Stimulated activated CD8-positive, alpha-beta memory T cell treated with anti-CD3 and anti-CD28 coated beads, Interleukin-15, amount 100 ng/mL, for 48 hours (primary cell): ENCODE measurements at places on chromosomes 16 and 17.

DNA sequence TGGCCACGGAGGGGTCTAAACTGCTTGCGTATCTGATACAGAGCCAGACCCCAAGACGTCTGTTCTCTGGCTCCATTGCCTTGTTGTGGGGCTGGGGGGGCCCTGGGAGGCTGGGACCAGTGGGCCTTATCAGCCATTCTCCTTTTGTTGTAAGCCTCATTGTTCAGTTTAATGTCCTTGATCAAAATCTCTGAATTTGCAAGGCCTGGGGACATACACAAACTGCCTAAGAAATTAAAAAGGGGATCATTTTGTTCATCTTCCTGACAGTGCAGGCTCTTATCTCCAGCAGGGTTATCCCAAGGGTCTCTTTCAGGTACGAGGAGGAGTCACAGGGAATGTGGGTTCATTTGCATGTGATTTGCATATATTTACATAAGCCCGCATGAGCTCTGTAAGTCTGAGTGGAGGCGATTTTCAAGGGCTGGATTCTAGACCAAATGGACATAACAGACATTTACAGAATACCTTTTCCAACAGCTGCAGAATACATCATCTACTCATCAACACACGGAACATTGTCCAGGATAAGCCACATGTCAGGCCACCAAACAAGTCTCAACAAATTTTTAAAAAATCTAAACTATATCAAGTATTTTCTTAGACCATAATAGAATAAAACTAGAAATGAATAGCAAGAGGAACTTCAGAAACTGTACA is 269.8 kb downstream of the RBFOX1 start:
- DNase-seq = no peak

DNA sequence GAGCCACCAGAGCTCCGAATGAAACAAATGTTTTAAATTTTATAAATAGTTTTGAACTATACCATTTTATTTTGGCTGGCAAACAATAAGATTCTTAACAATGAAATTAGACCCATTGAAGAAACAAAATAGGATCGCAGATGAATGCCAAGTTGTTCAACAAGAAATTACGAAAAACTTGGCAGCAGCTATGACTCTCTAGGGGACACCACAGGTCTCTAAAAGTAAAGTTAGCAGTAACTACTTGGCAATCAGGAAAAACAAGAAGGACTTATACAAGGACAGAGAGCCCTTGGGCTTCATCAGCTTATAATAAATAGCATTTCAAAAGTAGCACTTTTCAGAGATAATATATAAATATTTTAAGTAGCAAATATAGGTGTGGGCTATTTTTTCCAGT is 603.8 kb upstream of the PSMD7 start:
- no peak for DNase-seq

- DNase-seq = no peak
Observed at GRCh38 chr16:65697521-65697920, 575.7 kb upstream of the CDH11 start.

DNA sequence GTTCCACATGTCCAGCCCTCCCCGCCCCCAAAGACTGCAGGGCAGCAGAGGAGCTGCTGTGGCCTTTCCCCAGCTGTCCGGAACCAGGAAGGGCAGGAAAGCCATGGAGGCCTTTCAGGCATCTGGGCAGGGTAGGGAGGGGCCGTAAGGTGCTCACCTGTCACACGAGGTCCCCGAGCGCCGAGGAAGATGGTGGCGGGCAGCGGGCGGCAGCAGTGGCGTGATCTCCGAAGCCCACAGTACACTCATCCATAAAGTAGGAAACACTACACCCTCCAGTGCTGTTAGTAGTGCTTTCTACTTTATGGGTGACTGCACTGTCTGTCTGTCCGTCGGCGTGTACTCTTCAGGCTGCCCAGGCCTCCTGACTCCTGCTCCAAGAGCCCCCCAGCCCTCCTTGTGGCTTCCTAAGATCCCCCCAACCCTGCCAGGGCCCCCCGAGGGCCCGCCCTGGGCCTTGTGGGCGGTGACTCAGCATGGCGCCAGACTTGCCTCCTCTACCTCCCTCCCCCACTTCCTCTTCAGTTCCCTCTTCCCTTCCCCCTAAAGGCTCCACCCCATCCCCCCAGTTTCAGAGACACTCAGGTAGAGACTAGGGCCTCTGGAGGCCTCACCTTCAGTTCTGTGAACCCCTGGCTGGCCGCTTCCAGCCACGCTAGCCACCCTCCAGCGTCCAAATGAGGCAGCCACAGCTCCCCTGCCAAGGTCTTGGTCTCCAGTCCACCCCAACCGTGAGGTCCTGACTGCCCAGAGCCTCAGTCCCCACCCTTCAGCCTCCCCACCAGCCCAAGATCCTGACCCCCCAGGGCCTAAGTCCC is 2.6 kb upstream of the TSPOAP1 start:
- DNase-seq = peak; percentile 65

DNA sequence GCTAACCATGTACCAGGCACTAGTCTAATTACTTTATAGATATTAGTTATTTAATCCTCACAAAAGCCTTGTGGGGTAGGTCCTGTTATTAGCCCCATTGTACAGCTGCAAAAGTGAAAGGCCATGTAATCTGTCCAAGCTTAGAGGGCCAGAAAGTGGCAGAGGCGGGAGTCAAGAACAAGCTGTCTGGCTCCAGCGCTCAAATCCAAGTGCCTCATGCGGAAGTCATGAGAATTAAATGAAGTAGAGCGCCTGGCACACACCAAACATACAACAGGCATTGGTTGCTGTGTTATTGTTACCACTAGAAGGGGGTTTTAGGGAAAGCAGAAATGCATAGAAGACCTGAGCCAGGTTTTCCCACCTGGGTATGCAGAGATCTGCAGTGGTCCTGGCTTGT is 1.2 kb downstream of the AQP8 start:
- DNase-seq = no peak

GRCh38 chr17:44350733-44351226 is 5.7 kb downstream of the GRN start:
- peak; percentile 53 for DNase-seq

- no peak for DNase-seq
Observed at GRCh38 chr17:82170412-82170961, 42.2 kb downstream of the CCDC57 start.

GRCh38 chr16:10097271-10097670 is 85.0 kb downstream of the GRIN2A start:
- DNase-seq = no peak

DNA sequence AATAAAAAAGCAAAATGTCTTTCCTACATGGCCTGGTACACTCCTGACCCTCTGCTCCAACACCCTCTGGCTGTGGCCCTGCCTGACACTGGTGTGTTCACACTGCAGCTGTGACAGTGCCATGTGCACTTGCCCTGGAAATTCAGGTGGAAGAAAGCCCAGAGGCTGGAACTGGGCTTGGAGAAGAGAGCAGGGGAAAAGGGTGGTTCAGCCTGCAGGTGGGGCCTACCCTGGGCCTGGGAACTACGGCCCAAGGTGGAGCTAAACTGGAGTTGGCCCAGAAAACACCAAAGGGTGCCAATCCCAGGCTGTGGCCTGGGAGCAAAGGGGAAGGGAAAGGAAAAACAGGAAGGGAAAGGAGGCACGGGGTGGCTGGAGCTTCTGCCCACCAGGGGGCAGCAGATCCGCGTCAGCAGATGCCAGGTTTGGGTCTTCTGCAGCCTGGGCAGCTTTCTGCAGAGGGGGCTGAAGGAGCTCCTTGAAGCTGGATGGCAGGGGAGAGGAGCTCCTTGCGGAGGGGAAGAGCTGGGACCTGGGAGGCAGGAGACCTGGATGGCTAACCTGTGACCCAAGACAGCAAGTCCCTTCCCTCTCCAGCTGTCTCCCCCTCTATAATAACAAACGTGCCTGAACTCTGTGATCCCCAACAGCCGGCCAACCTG is 15.4 kb upstream of the CTCF start:
- DNase-seq = no peak

DNA sequence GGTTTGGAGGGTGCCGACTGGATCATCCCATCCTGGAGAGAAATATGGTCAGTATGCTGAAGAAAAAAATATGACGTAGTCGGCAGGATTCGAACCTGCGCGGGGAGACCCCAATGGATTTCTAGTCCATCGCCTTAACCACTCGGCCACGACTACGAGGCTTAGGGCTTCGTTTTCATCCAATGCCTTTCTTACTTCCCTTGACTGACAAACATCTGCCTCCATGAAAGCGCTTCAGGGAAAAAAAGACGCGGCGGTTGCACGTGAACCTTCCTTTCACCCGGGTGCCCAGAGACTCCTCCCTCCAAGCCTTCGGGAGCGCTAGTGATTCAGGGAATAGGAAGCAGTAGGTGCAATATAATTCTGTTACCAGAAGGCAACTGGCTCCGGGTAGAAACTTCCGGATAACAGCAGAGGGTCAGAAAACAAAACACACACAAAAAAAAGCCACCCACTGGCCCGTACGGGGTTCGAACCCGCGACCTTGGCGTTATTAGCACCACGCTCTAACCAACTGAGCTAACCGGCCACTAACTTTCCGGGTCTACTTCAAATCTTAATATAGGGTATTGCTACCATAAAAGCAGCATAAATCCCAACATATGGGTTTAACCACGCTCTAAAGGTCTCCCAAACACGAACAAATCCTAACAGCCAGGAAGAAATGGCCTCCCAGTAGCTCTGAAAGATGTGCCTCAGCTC is 16.3 kb upstream of the AURKB start:
- peak; percentile 39 for DNase-seq

GRCh38 chr16:69351309-69352027 is at the start of gene TMED6:
Gene TMED6, minus strand, starts transcription at chr16:69351786. Its CDS starts 33 bp downstream, at chr16:69351753.
- DNase-seq = no peak

DNA sequence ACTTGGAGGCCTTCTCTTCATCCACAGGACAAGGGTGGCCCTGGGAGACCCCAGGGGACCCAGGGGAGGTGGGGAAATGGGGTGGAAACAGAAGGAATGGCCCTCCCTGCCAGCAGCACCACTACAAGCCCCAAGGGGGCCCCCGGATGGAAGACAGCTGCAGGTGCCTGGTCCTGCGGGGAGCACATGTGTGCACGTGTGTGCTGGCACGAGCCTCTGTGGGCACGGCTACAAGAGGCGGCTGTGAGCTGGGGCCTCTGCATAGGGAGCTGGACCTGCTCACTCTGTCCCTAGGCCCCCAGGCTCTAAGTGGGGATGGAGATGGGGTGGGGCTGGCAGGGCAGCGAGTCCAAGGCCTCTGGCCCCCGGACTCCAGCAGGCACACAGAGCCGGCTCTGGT is 13.2 kb upstream of the AATK start:
- no peak for DNase-seq

DNA sequence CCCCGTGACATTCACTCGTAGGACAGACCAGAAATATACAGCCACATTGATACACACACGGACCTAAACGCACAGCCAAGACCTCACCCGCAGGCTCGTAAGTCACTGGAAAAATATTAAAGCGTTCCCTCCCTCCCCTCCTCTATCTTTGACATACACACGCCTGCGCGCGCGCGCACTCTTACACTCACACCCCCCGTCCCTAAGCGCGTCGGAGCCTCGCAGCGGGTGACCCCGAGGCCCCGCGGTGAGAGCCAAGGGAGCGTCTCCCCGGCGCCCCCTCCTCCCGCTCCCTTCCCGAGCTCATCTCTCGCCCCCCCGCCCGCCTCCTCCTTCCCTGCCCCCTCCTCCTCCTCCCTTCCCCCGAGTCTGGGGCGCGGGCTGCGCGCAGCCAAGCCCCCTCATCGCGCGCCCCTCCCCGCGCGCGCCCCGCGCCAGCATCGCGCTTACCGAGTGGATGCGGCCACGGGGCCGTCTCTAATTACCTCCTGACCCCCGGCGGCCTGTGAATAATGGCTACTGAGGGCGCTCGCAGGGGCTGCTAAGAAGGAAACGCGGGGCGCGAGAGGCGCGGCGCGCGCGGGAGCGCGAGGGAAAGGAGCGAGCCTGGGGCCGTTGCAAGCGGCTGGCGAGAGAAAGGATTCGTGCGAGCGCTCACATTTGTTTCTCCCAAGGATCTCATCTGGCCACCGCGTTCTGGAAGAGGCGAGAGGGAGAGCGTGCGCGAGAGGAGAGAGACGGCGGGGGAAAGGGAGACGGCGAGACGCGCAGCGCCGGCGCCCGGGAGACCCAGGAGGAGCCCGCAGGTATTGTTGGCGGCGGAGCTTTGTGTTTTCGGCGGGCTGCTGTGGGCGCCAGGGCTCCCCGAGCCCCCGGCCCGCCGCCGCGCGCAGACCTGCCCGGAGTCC is 42.4 kb downstream of the RAI1 start:
- DNase-seq = no peak

- no peak for DNase-seq
Observed at GRCh38 chr17:81491761-81492160, 20.8 kb downstream of the ACTG1 start.

DNA sequence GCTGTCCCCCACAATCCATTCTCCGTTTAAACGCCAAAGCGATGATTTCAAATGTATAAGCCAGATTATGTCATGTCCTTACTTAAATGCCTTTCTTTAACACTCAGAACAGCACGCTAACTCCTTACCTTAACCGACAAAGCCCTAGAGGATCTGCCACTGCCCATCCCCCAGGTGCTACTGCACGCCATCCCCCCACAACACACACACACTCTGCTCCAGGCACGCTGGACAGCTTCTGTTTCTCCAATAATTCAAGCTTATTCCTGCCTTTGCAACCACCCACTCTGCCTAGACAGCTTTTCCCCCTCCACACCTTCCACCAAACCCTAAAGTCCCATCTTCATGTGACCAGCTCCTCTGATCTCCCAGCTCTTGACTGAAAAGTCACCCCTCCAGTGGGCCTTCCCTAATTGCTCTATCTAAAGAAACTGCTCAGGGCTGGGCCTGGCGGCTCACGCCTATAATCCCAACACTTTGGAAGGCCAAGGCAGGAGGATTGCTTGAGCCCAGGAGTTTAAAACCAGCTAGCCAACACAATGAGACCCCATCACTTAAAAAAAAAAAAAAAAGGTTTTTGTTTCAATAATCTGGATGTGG is 38.9 kb upstream of the RPL38 start:
- no peak for DNase-seq

GRCh38 chr16:68700120-68700519 is 37.0 kb upstream of the CDH1 start:
- no peak for DNase-seq

GRCh38 chr16:28303132-28303531 is 10.8 kb downstream of the SBK1 start:
- DNase-seq = no peak

DNA sequence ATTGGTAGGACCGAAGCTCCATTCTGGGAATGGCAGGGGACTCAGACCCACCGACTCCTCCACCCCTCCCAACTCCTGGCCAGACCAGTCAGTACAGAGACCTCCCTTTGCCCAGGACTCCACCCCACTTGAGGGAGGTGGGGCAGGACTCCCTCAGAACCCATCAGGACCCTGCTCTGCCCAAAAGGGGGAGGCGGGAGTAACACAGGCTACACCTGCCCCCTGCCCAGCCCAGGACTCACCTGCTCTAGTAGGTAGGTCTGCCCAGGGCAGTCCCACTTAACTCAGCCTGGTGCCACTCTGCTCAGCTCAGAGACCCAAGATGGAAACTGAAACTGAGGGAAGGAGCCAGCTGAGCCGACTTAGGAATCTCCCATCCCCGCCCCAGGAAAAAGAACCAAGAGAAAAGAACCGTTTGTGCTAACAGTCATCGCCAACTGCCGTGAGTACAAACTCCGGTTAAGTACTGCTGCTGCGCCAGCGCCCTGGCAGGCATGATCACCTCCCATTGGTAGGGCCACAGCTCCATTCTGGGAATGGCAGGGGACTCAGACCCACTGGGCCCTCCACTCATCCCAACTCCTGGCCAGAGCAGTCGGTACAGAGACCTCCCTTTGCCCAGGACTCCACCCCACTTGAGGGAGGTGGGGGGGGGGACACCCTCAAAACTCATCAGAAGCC is 503 bp downstream of the DHX58 start:
- no peak for DNase-seq
